ENCODE measurements at places on chromosomes 11 and 22.

- no peak for DNase-seq
Measured at GRCh38 chr11:44659641-44660040, 67.1 kb upstream of the TSPAN18 start.

- no peak for DNase-seq
Measured at GRCh38 chr11:127006311-127006710, 5.7 kb upstream of the KIRREL3 start.

DNA sequence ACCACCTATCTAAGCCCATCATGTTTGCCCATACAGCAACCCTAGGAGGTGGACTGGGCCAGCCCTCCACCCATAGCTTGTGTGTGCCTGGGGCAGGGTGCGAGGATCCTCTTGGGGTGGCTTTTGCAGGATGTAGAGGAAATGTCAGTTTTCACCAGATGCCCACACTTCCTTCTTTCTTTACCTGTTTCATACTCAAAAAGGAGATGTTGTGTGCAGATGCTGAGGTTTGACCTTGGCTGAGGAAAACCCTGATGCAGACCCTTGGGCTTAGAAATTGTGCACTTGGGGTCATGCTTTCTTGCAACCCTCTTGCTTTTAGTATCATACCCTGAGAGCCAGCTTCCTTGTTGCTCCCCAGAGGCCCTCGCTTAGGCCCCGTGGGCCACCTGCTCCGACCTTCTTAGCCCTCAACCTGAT, 2.2 kb downstream of the HTR3A start:
- no peak for DNase-seq

DNA sequence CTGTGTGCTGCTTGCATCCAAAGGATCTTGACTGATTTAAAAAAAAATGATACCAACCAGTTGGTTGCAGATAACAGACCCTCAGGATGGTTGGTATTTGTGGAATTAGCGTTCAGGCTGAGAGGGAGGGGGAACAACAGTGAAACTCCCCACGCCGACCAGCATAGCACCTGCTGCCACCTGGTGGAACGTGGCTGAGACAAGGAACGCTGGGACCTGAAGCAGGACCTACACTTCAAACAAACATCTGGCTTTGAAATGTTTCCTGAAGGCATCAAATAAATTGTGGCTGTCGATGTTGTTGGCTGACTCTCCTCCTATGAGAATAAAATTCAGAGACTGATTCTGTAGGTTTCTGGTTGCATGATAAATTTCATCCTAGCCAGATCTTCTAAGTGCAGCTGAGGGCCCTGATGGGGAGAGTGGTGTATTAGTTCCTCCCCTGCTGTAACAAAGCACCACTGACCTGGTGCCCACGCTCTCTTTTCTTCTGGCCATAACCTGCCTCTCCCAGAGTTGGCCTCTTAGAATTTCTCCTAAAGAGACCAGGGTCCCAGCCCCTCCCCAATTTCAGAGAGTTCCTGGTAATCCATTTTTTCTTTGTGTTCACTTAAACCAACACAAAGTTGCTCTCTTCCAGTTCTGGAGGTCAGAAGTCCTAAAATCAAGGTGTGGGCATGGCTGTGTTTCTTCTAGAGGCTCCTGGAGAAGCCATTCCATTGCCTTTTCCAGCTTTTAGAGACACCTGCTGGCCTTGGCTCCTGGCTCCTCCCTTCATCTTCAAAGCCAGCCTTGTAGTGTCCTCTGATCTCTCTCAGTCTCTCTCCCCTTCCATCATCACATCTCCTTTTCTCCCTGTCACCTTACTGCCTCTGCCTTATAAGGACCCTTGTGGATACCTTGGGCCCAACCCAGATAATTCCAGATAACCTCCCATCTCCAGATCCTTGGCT, 17.3 kb downstream of the APOL2 start:
- no peak for DNase-seq

- no peak for DNase-seq
Measured at GRCh38 chr11:13929395-13929891, 33.1 kb upstream of the SPON1 start.

DNA sequence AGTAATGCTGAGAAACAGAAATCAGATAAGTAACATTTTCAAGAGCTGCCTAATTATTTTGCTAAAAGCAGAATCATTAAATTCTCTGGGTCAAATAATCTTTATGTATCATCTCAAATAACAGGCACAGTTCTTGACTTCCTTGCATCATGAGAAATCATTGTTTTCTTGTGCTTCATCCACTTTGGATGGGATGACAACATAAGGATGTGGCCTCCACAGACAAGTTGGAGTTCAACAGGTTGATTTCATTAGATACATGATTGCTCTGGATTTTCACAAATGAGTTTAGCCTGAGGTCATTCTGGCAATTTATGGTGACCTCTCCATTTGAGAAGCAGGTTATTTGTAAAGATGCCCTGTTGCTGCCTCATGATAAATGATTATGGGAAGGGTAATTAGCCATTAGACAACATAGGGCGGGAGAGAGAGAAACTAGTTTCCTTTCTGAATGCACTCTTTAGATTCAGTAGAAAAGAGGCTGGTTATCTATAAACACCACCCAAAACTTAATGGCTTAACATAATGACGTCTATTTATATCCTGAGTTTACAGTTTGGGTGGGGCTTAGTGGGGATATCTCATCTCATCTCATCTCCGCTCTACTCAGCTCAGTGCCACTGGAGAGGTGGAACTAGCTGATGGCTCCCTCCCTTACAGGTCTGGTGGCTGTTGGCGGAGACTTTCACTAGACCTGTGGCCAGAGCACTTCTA, 35.0 kb upstream of the ADORA2A start:
- no peak for DNase-seq

DNA sequence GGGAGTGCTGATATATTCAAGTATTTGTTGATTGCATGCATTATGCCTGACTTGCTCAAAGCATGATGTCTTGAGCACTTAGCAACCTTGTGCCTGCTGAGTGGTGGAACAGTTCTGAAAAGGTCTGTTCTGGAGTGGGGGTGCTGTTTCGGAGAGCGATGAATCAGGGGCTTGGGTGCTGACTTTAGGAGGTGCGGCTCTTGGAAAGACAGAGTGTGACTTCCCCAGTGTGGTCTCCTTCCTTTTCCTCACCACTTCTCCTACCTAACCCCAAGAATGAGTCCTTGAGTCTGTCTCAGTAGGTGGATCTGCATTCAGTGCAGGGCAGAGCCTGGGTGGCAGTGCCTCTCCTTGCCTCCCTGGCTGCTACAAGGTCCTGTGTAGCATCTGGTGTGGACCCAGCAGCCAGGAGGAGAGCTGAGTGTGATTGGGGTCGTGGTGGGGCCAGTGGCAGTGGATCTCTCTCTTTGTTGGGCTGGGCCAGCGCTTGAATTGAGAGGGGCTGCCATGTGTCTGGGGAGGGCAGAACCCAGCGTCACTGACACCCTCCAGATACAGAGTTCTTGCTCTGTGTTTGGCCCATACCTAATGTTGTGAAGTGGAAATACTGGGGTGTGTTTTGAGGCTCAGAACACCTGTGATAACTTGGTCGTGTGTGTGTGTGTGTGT, 35.9 kb downstream of the ST3GAL4 start:
- no peak for DNase-seq

DNA sequence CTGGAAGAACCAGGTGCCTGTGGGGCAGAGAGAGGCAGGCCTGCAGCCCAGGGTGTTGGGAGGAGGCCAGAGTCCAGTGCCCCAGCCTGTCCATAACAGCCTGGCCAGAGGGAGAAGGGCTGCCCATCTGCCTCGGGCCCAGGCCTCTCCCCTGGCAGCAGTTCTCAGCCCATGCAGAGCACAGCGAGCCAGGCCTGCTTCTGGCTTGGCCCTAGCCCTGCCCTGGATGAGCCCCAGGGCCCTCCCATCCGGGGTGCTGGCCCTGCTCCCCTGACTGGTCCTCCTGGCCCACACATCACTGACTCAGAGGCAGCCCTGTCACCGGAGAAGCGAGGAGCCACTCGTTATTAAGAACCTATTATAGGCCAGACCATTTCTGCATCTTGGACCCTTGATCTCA, 19.7 kb upstream of the MYRF start:
- no peak for DNase-seq

Data from NCI-H774 (cell line).